MCF 10A (cell line): ENCODE measurements at places on chromosomes 12 and 14. TPM values are rescaled to one million over a fixed set of nuclear protein-coding genes. Genes with fewer than 3 reads are reported as not detected.

The TAC3 gene
- total RNA-seq, result not detected in 2 replicates

The CCDC196 gene
- total RNA-seq, result not detected in 2 replicates

The GSC gene
- not detected in 2 replicates for total RNA-seq

The PTPRO gene
- 0.74 and 2.2 TPM in 2 replicates for total RNA-seq

The ALDH1L2 gene
- total RNA-seq, result 165 TPM in 2 replicates

The FBXW8 gene
- 24.2 and 24.8 TPM in 2 replicates for total RNA-seq

The CD4 gene
- not detected in 2 replicates for total RNA-seq

The OVCH1 gene
- total RNA-seq, result 1.9 and 4.0 TPM in 2 replicates

The TSPAN11 gene
- not detected in 2 replicates for total RNA-seq
